ENCODE measurements at places on chromosomes 7 and 10.

DNA sequence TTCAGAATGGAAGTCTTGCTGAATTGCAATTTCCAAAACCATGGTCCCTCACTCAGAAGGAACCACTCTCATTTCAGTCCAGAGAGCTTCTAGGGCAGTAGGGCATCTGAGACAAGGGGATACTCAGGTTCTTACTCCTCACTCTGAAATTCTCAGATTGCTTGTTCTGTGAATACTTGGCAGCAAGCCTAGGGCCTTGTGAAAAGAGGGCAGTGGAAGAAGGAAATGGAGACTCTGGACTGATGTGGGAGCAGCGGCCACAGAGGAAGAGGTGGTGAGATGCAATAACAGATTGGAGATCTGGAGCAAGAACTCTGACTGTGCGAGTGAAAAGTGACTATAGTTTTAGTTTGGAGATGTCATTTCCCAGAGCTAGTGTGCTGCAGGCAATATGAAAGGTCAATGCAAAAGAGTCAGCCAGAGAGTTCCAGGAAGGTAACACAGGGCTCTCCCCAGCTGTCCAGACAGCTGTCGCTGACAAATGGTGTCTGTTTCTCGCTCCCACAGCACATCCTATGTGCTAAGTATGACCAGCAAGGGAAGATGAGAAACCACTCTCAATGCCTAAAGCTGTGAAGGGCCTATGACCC is 291.6 kb upstream of the KIAA1217 start:
- no peak for DNase-seq

GRCh38 chr7:11175371-11175770 is 201.7 kb downstream of the PHF14 start:
- no peak for DNase-seq

- no peak for DNase-seq
These were observed 17.5 kb upstream of the CDH23 start for GRCh38 chr10:71379118-71379766.

- no peak for DNase-seq
These were observed 8.6 kb downstream of the ZSCAN25 start for GRCh38 chr7:99625321-99625720.

- DNase-seq = no peak
These were observed 54.1 kb downstream of the KCND2 start for GRCh38 chr7:120327054-120327453.

DNA sequence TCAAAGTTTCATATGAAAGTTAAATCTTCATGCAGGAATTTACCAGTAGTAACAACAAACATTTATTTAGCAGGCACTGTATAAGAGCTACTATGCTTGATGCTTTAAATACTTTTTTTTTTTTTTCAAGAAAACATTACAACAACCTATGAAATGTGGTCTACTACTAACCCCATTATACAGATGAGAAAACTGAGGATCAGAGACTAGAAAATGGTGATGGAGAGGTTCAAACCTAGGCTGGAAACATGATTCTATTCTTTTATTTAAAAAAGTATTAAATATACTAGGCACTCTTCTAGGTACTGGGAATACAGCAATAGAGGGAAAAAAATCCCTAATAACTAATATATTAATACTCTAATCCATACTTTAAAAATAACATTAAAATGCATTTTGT is 40.6 kb upstream of the TMEM168 start:
- no peak for DNase-seq

- no peak for DNase-seq
These were observed 12.1 kb downstream of the TMEM236 start for GRCh38 chr10:17764142-17764541.

DNA sequence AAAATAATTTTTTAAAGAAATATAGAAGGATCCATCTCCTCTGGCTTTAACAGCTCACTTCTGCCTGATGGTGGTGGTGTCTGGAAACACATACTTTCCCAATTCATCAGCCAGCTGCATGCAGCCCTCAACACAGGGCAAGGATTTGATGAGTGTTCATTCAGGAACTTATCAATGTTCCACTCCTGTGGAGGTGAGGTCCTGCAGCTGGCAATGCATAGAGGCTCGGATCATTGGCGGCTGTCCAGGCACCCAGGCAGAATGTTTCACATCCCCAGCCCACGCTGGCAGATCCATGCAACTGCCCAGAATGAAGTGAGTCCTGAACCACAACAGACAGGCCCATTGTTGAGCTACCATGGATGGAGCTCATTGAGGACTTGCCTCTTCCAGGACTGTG is 55.2 kb upstream of the KCNMA1 start:
- DNase-seq = no peak

DNA sequence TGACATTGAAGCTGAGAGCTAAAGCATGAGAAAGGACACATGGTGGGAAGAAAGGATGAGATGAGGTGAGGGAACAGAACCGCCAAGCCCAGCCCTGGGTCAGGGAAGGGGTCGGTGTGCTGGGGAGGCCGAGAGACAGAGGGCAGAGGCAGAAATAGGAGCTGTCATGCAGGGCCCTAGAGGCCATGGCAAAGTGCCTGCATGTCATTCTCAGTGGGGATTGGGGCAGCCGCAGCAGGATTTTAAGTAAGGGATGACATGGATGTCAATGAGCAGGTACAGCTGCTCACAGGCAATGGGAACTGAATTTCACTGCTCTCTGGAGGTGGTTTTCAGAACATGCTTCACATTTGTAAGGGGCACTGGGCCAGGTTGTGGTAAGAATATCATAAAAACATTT is 227.4 kb downstream of the RAB11FIP2 start:
- DNase-seq = no peak

- peak; percentile 30 for DNase-seq
These were observed 551.7 kb downstream of the GRM8 start for GRCh38 chr7:126700807-126701604.

- DNase-seq = no peak
These were observed 21.7 kb downstream of the SCD start for GRCh38 chr10:100368721-100369120.

- DNase-seq = no peak
These were observed 84.5 kb downstream of the AOAH start for GRCh38 chr7:36639826-36640225.

- DNase-seq = no peak
These were observed 6.6 kb downstream of the AASS start for GRCh38 chr7:122137251-122138077.

DNA sequence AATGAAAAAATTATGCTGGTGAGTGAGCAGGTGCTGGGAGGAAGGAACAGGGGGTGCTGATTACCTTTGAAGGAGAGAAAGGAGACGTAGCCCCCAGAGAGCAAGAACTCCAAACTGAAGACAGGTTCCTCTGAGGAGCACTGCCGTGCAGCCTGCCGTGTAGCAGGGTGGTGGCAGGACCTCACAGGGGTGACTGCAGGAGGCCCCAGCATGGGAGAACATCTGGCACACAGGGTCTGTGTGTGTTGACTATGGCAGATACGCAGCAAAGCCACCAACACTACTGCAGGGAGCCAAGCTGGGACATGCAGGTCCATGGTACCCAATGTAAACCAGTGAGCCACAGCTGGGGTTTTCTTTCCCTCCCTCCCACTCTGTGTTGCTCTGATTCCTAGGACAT is 192.1 kb upstream of the PDE1C start:
- no peak for DNase-seq

GRCh38 chr7:137354396-137354795 is 10.9 kb upstream of the PTN start:
- DNase-seq = no peak

DNA sequence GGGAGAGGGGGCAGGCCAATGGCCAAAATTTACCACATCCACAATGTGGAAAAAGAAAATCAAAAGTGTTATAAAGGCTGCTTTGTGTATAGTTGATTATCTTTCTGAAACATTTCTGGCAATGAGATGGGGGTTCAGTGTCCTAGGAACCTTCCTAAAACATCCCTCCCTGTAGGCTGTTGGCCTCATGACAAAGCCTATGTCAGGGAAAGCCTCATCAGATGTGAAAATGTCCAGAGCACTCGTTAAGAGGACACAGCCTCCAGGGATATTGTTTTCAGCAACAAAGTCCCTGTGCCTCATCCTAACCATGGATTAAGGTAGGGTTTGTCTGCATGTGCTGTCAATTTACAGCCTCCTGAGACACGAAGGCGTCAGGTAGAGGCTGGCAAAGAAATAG is 17.0 kb downstream of the SUN3 start:
- no peak for DNase-seq

- DNase-seq = no peak
These were observed 493 bp downstream of the ZMIZ2 start for GRCh38 chr7:44748948-44749731.
